NCI-H2227 treated with DMSO at 0.1 percent for 48 hours (cell line): ENCODE measurements at places on chromosomes 4 and X.
A peak's percentile ranks its signal among the peaks of the same experiment; 100 is the strongest.

DNA sequence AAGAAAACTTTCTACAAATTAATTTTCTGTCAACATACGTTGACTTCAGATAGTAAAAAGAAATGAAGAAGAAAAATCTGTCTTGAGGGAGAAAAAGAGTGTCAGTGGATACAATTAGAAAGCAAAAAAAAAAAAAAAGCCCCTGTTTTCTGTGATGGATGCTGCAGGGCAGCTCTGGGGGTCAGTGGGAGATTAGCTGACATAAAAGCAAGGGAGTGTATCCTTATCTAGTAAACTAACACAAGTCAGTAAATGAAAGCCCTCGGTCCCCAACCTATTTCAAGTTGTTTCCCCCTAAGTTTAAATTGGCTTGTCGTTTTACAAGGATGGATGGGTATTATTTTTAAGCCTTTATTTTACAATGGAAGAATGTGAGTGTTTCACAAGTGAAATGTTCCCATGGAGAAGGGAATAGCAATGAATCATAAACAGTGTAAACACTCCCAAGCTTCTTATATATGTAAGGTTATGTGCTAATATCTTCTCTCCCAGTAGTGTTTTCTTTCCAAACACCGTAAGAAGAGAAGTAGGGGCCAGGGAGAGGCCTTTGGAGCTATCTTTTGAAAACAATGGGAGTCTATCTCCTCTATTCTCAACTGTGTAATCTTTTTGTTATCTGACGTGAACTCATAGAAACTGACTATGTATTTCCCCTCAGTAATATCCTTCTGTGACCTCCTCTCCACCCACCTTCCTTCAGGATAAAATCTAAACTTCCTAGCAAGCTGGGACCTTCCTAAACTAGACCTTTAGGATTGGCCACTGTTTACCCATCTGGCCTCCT, 347.7 kb downstream of the FBXO8 start:
- no peak for DNase-seq

GRCh38 chr4:16235209-16235608, 8.9 kb upstream of the TAPT1 start:
- DNase-seq: no peak

GRCh38 chrX:46317163-46317562, 228.1 kb downstream of the ZNF674 start:
- DNase-seq: no peak

DNA sequence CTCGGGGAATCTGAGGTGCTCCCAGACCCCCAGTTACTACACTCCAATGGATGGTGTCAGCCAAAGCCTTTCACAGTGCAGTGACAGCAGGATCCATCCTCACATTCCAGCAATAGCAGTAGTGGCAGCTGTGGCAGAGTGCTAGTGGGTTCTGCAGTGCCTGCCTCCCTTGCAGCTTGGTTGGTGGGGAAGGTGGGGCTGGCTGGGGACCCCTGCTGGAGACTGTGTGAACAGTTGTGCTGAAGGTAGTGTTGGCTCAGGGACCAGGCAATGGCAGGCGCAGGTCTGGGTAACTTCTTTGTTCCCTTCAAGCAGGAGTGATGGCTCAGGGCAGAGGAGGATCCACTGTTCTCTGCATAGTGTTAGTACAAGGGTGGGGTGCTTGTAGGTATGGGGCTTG, 343.7 kb upstream of the TRAM1L1 start:
- no peak for DNase-seq

GRCh38 chr4:161252520-161253141, 911.2 kb downstream of the FSTL5 start:
- DNase-seq: no peak

DNA sequence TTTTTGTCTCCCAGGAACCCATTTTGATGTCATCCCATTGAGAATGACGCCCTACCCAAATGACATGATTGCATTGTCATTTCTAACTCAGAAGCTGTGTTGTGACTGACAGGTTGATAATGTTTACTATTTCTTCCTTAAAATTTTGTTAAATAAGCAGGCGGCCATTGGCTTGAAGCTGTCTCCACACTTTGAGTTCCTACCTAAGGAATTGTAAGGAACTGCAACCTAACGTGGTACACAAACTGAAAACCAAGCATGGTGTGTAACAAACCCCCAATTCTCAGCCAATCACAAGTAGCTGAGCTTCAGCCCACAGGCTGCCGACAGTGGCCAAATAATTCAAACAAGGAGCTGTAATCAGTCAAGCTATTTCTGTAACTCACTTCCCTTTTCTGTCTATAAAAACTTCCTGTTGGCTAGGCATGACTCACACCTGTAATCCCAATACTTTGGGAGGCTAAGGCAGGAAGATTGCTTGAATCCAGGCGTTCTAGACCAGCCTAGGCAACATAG, 2.9 kb upstream of the MND1 start:
- no peak for DNase-seq

DNA sequence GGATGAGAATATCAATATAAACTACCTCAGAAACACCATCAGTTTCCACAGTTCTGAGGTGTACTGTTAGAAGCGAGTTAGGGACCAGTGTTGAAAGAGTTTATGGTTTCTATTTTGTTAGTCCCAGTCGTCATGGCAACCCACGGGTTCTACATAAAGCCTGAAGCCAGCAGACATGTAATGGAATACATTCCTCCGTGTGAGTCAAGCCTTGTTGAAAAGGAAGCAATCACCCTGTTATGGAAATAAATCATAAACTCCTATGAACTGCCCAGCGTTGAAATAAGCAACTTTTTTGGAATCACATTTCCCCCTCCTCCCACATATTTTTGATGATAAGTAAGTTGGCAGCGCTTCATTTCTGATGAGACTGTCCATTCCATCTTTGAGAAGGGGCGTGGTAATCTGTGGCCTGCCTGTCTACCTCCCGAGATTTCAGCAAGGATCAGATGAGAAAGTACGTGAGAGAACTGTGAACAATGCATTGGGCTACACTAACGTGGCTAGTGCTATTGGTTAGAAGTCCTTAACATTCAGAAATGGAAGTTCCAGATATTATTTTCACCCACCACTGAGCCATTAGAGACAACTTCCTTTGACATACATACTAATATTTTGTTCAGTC, 40.4 kb upstream of the PDHA1 start:
- no peak for DNase-seq

GRCh38 chrX:40050532-40050931, 47.2 kb downstream of the BCOR start:
- DNase-seq: no peak

- DNase-seq: no peak
Observed at GRCh38 chr4:104966349-104967033, 180.2 kb upstream of the TET2 start.

- peak; percentile 21 for DNase-seq
Observed at GRCh38 chrX:76279007-76279406, 106.1 kb downstream of the PBDC1 start.

GRCh38 chr4:110400086-110400485, 75.9 kb upstream of the ENPEP start:
- no peak for DNase-seq

DNA sequence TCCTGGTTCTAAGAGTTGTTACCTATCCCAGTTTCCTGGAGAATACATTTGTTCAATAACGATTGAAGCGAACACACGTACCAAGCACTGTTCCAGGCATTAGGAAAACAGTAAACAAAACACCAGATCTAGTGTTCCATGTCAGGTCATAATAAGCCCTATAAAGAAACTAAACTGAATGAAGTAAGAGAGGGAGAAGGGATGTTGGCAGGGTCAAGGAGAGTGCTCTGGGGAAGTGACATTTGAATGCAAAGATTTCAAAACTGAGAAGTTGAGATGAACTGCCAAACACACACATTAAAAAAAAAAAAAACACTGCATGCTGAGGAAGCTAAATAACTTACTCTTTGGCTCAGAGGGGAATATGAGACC, 14.4 kb upstream of the ENAM start:
- no peak for DNase-seq

- DNase-seq: no peak
Observed at GRCh38 chr4:47462799-47463234, 685 bp downstream of the COMMD8 start.

DNA sequence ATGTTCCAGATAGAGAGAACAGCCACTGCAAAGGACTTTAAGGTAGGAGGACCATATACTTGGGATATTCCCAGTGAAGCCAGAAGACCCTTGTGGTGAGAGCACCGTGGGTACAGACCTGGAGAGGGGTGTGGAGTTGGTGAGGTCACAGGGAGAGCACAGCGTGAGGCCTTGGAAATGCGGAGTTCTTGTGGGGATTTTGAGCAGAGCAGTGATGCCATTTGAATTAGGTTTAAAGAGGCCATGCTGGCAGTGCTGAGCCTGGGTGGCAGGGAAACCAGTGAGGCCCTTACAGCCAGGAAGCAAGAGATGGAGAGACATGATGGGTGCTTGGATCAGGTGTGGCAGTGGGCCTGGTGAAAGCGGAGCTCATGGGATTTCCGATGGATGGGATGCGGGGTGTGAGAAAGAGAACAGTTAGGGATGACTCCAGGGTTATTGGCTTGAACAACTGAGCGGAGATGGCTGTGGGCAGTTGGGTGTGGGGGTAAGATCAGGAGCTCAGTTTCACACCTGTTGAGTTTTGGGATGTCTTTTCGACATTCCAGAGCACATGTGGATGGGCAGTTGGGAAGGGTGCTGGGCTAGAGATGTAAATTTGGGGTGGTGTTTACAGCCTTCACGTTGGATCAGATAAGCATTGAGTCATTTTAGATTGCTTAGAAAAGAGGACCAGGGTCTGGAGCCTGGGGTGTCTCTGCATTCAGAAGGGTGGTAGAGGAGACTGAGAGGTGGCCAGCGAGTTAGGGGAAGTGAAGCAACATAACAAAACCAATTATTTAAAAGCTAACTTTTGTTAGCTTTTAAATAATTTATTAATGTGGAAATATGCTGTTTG, 68.9 kb downstream of the TMEM131L start:
- no peak for DNase-seq

DNA sequence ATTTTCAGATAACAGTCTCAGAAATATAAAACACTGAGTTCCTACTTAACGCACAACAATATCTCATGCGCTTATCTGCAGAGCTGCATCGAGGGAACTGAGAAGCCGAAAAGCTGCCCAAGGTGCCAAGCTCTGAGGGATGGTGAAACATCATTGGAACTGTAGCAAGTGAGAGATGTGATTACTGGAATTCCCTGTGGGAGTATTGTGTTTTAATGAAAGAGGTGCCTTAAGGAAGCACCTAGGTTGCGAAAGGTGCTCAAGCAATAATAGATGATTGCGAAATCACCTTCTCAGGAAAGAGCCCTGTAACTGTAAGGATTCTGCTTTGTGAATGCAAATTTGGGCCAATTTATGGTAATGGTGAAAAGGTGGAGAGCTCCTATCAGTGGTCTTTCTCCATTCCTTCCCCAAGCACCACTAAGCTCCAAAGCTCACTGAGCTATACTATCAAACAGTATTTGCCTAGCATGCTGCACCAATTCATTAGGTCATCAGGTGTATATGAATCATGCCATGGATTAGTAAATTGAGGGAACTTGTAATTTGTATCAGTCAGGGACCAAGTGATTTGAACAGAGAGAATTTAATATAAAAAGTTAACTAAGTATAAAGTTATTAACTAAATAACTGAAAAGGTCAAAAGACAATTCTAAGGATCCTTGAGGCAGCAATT, 59.0 kb upstream of the ATP8A1 start:
- no peak for DNase-seq

- DNase-seq: no peak
Observed at GRCh38 chr4:15868111-15868510, 70.4 kb downstream of the FGFBP1 start.

DNA sequence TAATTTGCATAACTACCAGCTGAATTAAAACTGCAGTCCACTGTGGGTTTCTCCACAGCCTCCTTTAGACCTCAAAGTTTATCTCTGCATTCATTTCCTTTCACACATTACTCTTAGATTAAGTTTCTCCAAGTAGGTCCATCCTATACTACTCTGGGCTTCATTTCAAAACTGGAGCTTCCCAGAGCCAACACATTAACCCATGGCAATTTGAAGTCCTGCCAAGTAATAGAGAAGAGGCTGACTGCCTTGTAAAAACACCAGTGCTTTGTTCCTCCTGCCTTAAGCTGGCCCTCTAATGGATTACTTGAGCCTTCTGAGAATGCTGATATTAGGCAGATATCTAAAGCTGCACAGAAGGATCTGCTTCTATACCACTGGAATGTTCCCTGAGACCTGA, 997.2 kb upstream of the SLIT2 start:
- no peak for DNase-seq

GRCh38 chr4:7394681-7395451, 39.9 kb downstream of the PSAPL1 start:
- no peak for DNase-seq

DNA sequence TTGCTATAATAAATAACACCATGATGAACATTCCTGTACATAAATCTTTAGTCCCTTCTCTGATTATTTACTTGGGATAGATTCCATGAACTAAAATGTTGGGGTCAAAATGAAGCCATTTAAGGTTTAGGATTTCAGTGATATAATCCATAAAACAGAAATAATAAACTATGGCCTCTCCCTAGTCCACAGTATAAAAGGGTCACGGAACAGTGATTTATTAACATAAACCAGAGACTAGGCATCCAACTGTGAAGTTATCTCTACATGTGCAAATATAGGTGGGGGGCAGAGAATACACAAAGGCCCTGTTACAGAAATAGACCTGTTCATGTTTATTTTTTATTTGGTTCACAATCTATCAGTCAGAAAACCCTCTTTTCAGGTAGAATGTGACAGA, 499.1 kb upstream of the SLIT2 start:
- no peak for DNase-seq

GRCh38 chrX:5290635-5291034, 938.0 kb downstream of the NLGN4X start:
- DNase-seq: no peak

GRCh38 chr4:151854731-151855130, 93.9 kb upstream of the GATB start:
- no peak for DNase-seq

GRCh38 chr4:187586892-187587291, 408.7 kb upstream of the ZFP42 start:
- DNase-seq: no peak

DNA sequence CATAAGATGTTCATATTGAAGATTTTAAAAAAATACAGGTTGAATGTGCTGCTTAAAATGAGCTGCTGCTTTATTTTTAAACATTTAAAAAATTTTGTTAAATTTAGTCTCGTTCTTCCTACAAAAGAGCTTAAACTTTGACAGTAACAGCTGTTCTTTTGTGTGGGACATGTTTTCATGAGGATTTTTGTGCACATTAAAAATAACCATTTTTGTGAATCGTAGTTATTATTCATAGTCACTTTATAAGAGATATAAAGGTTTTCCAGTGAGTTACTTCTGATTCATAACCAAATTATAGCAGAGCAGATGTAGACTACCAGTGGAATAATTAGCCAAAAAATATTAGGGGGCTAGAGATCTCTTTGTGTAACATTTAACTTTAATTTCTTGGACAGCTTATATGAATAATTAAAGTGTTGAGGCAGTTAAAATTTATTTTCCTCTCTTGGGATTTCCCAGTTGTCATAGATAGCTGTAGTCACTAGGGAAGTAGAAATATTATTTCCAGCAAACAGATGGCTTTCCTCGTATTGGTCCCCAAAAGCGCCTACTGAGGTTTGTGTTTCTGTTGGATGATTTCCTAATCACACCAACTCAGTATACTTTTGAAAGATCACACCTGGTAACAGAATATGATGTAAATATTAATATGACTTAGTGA, 24.2 kb downstream of the RBPJ start:
- DNase-seq: no peak

- DNase-seq: no peak
Observed at GRCh38 chr4:3337811-3338210, 45.0 kb downstream of the RGS12 start.

- DNase-seq: peak; percentile 25
Observed at GRCh38 chrX:65528705-65529340, 5.8 kb downstream of the LAS1L start.

- no peak for DNase-seq
Observed at GRCh38 chr4:71526637-71527406, 188.0 kb downstream of the SLC4A4 start.
